Liver (tissue), 10 donors: ENCODE measurements at places on chromosomes 1 and 21. TPM values are rescaled to one million over a fixed set of nuclear protein-coding genes. Genes with fewer than 3 reads are reported as not detected.

CHI3L2 gene
- 0.23 TPM for total RNA-seq

BCL10 gene
- total RNA-seq = 8.9 TPM

SIM2 gene
- not detected for total RNA-seq

C1orf116 gene
- 0.59 TPM for total RNA-seq

AMPD1 gene
- total RNA-seq = not detected

ZMYM4 gene
- total RNA-seq = 12.9 TPM

IL10 gene
- total RNA-seq = 0.23 TPM

B3GALT5 gene
- 0.33 TPM for total RNA-seq

C1orf94 gene
- total RNA-seq = not detected

DNA sequence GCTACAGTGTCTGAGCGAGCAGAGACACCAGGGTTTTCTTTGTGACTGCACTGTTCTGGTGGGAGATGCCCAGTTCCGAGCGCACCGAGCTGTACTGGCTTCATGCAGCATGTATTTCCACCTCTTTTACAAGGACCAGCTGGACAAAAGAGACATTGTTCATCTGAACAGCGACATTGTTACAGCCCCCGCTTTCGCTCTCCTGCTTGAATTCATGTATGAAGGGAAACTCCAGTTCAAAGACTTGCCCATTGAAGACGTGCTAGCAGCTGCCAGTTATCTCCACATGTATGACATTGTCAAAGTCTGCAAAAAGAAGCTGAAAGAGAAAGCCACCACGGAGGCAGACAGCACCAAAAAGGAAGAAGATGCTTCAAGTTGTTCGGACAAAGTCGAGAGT, 2.7 kb downstream of the ZBTB18 start:
- no peak for DNase-seq

DNA sequence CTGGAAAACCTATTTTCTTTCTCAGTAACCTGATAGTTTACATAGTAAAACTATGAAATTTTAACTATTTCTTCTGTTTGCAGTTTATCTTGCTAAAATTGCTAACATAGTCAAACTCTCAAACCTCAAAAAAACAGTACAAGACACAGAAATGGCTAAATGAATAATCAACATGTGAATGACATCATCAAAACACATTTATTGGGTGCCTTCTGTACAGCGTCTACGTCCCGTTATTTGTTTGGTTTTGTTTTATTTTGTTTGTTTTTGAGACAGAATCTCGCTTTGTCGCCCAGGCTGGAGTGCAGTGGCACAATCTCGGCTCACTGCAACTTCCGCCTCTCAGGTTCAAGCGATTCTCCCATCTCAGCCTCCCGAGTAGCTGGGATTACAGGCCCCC, 11.2 kb downstream of the RBM34 start:
- DNase-seq = no peak

DNA sequence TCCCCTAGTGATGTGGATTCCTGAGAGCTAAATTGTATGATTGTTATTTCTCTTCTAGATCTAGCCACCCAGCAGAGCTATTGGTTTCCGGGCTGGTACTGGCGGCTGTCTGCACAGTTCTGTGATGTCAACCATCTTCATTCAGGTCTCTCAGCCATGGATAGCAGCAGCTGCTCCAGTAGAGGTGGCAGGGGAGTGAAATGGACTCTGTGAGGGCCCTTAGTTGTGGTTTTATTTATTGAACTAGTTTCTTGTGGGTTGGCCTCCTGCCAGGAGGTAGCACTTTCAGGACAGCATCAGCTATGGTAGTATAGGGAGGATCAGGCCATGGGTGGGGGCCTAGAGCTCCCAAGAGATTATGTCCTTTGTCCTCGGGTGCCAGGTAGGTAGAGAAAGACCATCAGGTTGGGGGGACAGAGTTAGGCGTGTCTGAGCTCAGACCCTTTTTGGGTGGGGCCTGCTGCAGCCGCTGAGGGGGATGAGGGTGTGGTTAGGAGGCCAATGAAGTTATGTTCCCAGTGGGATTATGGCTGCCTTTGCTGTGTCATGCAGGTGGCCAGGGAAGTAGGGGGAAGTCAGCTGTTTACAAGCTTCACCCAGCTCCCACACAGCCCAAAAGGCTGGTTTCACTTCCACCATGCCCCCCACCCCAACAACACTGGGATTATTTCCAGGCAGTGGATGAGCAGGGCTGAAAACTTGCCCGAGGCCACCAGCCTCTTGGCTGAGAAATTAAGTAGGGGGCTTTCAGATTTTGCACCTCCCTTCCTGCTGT, 55.1 kb upstream of the RGS4 start:
- DNase-seq = no peak

DNA sequence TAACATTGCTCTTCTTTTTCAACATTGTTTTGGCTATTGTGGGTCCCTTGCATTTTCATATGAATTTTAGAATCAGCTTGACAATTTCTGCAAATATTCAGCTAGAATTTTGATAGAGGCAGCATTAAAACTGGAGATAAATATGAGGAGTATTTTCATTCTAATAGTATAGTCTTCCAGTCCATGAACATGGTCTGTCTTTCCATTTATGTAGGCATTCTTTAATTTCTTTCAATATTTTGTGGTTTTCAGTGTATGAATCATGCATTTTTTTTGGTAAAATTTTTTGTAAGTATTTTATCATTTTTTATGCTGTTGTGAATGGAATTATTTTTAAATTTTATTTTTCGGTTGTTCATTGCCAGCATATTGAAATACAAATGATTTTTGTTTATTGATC, 97.2 kb downstream of the DNAH14 start:
- DNase-seq = no peak

DNA sequence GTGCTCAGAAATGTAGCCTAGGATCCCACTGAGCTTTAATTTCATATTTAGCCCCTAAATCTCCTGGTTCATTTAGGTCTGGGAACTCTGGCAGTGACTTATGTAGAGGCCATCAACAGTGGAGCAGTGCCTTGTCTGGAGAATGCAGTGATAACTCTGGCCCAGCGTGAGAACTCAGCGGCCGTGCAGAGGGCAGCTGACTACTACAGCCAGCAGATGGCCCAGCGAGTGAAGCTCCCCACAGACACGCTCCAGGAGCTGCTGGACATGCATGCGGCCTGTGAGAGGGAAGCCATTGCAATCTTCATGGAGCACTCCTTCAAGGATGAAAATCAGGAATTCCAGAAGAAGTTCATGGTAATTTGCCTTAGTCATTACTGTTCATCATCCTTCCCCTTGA, 17.8 kb downstream of the GBP6 start:
- no peak for DNase-seq

- no peak for DNase-seq
Measured at GRCh38 chr1:159561497-159561896, 25.7 kb upstream of the OR10J5 start.

- no peak for DNase-seq
Measured at GRCh38 chr1:96703186-96703585, 18.4 kb upstream of the PTBP2 start.

DNA sequence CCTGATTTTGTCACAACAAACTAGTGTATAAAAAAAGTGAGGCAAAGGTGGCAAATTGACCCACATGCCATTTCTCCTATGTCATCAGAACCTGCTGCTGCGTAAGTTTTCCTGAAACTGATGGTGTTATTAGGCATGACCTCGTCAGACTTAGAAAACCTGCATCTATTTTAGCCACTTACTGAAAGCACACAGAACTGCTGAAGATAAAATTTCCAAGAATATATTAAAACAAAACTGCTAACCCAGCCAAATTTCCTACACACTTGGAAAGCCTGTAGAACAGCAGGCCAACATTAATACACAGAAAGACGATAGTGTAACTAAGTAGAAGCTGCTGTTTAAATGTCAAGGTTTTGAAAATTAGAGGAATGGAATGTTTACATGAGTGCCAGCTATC, 674.5 kb upstream of the CXADR start:
- DNase-seq = no peak

- peak; percentile 53 for DNase-seq
Measured at GRCh38 chr1:27416387-27417111, 24.1 kb downstream of the GPR3 start.

GRCh38 chr1:109490029-109490933, 3.6 kb upstream of the CYB561D1 start:
- peak; percentile 80 for DNase-seq

DNA sequence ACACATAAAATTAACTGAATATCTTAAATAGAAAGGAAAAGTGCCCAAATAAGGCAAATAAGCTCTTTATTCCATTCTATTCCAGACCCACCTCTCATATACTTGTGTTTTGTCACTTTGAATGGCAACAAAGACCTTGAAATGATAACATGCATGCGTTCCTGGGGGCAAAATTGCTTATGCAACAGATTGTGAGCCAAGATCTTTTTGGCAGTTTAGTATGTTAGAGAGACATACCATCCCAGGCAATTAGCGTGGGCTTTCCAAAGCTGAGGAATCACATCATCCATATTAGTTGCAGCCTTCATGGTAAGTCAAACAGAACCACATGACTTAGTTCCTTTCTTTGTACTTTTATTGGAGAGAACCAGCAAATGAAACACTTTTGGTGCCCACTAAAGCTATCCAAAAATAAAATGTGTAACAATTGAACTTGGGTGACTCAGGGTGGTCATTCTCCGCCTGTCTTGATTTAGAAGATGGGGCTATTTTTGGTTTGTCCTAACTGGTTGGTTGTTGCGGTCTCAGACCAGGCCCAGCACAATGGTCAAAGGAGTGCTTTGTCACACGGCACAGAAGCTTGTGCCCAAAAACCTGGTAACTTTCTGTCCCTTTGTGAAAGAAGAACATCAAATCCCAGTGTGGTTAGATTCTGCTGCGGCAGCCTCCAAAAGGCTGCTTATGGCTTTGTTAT, 68.7 kb upstream of the ATF3 start:
- no peak for DNase-seq

GRCh38 chr1:198687429-198687828, 48.6 kb downstream of the PTPRC start:
- DNase-seq = no peak

- DNase-seq = no peak
Measured at GRCh38 chr1:66599346-66599745, 65.4 kb downstream of the SGIP1 start.

GRCh38 chr1:152640351-152640750, 17.4 kb upstream of the LCE3A start:
- DNase-seq = no peak

DNA sequence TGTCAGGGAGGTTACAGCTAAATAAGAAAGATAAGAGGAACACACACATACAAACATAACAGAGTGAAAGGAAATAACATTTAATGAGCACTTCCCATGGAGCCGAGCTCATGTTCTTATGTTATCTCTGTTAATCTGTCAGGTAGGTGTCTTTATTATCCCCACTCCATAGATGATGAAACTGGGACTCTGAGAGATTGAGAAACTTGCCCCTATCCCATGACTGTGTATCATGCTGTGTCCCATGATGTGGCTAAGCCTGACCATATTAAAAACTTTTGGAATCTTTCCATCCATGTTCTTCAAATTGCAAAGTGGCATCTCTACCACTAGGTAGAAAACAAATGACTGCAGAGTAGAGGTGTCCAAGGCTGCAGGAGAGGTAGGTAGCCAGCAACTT, 285.2 kb upstream of the SGIP1 start:
- no peak for DNase-seq

GRCh38 chr1:167516404-167517388, 1.6 kb downstream of the CD247 start:
- no peak for DNase-seq

GRCh38 chr1:23980728-23981070, 572 bp upstream of the SRSF10 start:
- peak; percentile 56 for DNase-seq

DNA sequence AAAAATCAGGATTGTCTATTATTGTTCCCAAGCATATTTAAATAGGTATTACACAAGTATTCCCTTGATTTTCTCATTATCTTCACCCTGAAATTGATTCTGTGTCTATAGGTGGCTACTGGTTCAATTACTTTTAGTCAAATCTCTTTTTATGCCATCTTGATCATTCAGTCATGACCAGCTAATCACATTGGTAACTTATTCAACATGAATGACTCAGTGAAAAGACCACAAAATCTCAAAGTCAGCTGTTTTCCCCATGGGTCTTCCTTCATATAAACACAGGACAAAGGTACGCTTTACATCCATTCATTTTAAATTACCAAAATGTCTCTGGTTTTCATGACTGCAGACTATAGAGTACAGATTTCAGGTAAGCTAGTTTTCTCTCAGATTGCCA, 23.7 kb upstream of the NRIP1 start:
- no peak for DNase-seq

GRCh38 chr1:19032701-19033514, 76.4 kb upstream of the IFFO2 start:
- no peak for DNase-seq

DNA sequence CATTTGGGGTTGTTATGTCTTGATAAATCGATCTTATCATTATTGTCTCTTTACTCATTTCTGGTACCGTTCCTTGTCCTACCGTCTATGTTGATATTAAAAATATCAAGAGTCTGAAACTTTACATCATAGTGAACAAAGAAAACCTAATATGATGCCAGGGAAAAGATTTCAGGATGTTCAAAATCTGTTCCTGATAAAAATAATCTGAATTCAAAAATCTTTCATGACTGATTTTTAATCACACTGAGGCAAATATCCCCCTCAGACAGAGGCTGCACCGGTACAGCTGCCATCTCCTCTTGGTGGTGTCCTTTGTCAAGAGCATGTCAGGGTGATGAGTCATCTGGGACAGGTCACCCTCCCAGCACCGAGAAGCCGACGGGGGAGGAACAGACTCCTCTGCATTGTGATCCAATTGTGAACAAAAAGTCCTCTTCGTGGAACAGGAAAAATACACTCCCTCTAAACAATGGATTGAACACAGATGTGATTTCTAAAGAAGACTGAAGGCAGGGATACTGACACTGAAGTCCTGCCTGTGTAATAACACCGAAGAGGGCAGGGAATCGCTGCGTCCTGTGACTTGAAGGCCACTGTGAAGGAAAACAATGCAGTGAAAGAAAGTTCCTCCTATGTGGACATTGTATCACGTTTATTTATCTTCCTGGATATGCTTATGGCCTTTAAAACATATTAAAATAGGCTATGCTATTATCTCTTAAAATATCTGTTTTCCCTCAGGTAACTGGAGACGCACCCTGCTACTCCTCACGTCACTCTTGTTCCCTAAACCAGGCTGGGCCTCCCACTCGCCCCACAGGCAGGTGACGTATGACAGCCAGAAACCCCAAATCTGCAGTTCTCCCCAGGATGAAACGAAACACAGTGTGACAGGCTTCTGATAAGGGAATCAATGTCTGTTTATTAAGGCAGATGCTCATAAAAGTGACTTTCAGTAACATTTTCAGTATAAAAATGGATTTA, 4.3 kb upstream of the SPATC1L start:
- DNase-seq = no peak

- peak; percentile 49 for DNase-seq
Measured at GRCh38 chr1:67735806-67736627, 51.0 kb downstream of the GADD45A start.

DNA sequence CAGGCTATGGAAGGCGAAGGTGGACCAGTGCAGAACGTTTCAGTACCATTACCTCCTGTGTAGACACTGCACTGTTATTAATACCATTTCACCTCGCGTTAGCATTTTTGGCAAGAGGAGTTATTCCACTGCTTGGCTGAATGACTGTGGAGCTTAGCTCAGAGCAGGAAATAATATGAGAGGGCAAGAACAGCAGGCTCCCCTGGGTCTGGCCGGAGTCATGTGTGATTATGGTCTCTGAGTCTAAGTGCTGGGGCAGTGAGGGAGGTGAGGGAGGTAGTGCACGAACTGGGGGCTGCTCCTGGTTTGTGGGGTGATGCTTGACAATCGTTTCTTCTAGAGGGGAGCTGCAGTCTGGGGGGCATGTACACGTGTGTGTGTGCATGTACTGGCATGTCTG, 82.9 kb downstream of the MDM4 start:
- no peak for DNase-seq
